NCI-H1048 (cell line): ENCODE measurements at places on chromosomes 13 and 19.

- no peak for DNase-seq
These were observed 97.2 kb upstream of the ARHGEF7 start for GRCh38 chr13:111017755-111018459.

DNA sequence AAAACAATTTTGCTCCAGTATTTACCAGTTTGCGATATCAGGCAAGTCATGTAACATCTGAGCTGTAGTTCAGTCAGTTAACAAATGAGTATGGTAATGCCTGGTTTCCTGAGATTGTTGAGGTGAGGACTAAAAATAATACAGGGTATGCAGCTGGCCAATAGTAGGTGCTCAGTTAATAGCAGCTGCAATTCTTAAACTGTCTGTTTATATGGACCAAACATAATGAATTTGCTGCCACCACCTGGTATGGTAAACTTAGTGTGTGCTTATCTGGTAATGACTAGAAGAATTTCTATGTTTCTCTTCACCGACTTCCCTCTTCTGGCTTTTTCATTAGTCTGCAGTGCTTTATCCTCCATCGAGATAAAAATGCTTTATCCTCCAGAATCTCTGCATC is 9.1 kb downstream of the ZMYM2 start:
- no peak for DNase-seq

GRCh38 chr19:43636121-43636683 is 3.4 kb downstream of the CADM4 start:
- DNase-seq: no peak

GRCh38 chr19:34229721-34230120 is 24.6 kb upstream of the GARRE1 start:
- no peak for DNase-seq

DNA sequence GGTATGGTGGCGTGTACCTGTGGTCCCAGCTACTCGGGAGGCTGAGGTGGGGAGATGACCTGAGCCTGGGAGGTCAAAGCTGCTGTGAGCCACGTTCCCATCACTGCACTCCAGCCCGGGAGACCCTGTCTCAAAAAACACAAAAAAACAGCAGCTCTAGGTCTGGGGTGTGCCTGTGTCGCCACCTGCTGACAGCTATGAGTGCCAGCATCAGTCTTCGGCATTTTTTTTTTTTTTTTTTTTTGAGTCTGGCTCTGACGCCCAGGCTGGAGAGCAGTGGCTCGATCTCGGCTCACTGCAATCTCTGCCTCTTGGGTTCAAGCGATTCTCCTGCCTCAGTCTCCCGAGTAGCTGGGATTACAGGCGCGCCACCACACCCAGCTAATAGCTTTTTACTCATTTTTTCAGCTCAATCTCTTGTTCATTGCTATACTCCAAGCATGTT is 10.1 kb downstream of the AP2S1 start:
- DNase-seq: no peak

- no peak for DNase-seq
These were observed 55.2 kb downstream of the XPO4 start for GRCh38 chr13:20847296-20847695.

DNA sequence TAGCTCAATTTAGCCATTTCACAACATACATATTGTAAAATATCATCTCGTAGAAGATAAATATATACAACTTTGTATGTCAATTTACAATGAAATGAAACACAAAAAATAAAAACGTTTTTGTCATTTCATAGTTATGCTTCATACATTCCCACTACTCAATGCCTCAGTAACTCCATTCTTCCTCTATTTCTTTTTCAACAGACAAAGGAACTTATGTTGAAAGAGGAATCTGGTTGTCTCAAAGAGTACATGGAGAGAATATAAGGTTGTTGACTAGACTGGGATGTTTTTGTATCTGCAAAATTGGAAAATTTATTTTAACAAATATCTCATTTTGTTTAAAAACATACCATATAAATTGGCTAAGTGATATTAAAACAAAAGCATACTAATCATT is 12.8 kb downstream of the KCTD12 start:
- no peak for DNase-seq

DNA sequence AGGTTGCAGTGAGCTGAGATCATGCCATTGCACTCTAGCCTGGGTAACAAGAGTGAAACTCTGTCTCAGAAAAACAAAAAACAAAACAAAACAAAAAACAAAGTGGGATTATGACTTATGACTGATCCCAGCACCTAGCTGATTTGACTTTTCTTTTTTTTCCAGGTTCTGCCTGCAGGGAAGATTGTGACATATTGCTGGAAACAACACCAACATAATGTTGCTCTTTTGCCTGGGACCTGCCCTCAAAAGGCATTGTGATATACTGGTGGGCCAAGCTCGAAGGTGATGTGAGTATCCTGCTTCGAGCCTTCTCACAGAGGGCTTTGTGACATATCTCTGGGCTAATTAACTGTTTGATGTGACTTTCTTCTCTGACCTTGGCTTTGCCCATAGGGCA is 42.0 kb upstream of the ZNF43 start:
- DNase-seq: no peak

DNA sequence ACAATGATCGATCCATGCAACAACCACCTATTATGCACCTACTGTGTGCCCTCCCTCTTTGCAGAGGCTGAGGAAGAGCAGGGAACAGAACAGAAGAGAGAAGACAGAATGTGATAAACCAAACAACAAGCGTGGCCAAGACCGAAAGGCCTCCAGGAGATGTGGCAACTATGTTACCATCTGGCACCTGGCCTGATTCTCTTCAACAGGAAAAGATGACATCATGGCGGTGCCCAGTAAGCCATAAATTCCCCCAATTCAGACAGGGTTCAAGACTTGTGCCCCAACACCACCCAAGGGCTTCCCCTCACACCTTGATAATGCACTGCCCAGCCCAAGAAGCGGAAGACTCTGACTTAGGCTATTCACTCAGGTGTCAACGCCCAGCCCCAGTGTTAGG is 44.3 kb downstream of the SLC7A1 start:
- no peak for DNase-seq

- no peak for DNase-seq
These were observed 226.8 kb downstream of the TBC1D4 start for GRCh38 chr13:75255147-75255546.

- no peak for DNase-seq
These were observed 1.7 kb downstream of the DPY19L3 start for GRCh38 chr19:32407004-32407992.
